CD8-positive, alpha-beta T cell (primary cell): ENCODE measurements at places on chromosomes 13 and 19.

- DNase-seq: no peak
Observed at GRCh38 chr13:53075356-53076041, 46.9 kb downstream of the OLFM4 start.

- no peak for DNase-seq
Observed at GRCh38 chr13:21069561-21070004, 8.2 kb upstream of the LATS2 start.

DNA sequence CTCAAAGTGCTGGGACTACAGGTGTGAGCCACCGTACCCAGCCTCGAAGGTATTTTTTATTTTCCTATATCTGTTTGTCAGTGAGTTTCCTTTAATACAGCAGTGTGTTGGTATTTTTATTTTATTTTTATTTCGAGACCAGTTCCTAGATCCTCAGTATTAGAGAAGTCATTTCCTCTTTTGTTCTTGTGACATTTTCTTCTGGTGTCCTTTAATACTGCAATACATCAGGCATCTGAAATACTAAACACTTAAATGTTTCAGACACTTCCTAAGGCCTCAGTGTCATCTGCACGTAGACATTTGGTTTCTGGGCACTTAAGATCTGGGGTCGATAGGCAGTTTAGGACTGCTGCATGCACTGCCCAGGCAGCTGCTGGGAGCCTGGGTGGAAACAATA lies 22.5 kb downstream of the GATAD2A start:
- no peak for DNase-seq

GRCh38 chr13:82245860-82246259 lies 1636.4 kb downstream of the SLITRK1 start:
- DNase-seq: no peak

DNA sequence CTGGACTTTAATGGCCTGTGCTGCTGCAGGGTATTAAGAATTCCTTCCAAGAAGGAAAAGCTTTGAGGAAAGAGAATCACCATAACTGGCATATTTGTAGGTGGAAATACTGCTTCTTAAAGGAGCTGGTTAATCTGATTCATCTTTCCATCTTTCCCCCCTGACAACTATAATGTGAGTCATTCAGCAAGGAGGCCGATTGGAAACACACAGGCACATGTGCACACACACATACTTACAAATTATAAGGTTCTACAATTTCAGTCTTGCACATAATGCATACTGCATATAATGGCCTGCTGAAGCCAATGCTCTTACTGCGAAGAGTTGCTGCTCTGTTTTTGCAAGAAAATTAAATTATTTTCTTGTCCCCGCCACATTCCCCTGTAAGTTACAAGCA lies 78.8 kb upstream of the TPP2 start:
- DNase-seq: no peak

- no peak for DNase-seq
Observed at GRCh38 chr13:50340551-50341287, 325.5 kb downstream of the KCNRG start.

DNA sequence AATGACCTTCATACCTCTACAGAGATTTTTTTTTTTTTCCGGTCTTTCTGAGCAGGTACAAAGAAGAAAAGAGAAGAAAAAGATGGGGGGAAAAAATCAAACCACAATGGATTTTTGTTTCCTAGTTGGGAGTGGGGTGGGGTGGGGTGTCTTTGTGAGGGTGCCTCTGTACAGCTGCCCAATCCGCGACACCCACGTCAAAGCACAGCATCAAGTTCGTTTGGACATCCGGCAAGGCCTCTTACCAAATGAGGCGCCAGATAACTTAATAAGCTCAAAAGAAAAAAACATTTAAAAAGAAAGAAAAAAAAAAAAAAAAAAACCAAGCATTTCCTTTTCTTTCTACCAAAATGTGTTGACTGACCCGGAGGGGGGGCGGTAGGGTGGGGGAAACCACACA lies 70.3 kb upstream of the NFIC start:
- no peak for DNase-seq

DNA sequence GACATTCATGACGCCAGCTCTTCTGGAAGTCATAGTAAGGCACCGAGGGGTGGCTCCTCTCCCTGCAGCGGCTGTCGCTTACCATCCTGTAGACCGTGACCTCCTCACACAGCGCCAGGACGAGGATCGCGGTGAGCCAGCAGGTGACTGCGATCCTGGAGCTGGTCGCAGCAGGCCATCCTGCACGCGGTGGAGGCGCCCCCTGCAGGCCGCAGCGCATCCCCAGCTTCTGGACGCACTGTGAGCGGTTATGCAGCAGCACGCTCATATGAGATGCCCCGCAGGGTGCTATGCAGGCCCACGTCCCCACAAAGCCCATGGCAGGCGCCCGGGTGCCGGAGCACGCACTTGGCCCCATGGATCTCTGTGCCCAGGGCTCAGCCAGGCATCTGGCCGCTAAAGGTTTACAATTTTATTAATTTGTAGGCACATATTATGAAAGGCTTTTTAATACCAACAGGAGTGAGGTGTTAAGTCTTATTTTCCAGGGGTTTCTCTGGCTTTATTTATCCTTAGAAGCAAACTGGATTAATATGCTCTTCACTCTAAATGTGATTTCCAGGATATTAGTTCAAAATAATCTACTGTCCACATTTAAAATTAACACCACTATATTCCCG lies 35.6 kb upstream of the PSPC1 start:
- DNase-seq: peak; percentile 37

GRCh38 chr13:97967948-97968347 lies 14.5 kb downstream of the IPO5 start:
- DNase-seq: no peak

DNA sequence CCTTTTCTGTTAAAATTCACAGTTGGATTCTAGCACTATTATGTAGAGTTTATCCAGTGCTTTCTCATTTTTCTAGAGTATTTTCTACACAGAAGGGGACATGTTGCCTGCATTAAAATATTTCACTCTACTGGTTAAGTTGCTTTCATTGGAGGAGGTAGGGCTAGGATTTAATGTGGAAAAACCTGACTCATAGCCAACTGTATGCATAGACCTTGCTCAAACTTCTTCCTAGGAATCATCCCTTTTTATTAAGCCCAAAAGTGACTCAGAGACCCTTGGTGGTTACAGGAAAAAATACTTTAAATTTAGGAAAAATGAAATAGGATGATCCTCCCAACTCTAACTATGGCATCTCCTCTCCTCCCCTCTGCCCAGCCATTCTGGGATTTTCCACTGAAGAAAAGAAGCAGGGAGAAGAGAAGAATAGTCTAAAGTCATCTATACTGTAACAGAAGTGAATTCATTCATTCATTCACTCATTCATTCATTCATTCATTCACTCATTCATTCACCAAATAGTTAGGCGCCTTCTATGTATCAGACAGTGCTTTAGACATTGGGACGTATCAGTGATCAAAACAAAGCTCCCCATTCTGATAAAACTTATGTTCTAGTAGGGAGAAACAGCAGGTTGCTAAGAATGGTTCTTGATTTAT lies 109.0 kb upstream of the HTR2A start:
- DNase-seq: no peak
